ENCODE measurements at places on chromosomes 3 and 15.

GRCh38 chr15:88341006-88341405 lies 84.5 kb upstream of the NTRK3 start:
- no peak overlapping the region for H3K4me3 ChIP-seq
- no peaks in the 10 kb centered on the region for H3K27me3 ChIP-seq
- no peaks in the 10 kb centered on the region for H3K4me1 ChIP-seq
- no peak overlapping the region for H3K27ac ChIP-seq

DNA sequence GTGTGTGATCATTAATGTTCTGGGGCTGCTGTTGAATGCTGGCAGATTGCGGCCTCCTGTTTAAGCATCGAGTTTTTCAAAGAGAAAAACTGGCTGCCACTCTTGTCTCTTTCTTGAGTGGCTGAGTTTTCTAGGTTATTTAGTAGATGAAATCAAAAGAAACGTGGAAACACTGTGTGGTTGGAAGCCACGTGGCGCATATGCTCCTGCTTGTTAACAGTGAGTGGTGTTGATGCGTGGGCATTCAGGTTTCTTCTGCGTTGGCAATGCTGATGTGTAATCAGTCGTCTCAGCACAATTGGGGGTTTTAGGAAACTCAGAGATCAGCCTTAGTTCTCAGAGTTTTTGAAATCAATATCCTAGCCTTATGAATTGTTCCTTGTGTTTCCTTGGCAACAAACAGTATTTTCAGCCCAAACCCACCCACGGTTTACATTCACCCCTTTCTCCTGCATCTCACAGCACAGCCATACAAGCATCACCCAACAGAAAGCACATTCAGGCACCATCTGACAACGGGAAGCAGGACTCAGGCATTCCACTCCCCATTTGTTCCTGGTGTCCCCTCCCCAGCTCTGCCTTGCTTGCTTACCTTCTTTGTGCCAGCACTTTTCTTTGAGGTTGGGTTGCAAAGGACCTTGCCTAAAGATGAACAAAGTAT lies 74.7 kb downstream of the SEC22A start:
- DNase-seq, result no peak
- H3K4me1 ChIP-seq, result peaks cover 4% of the 10 kb centered on the region
- 0 out of 3 replicates have a peak, but pooled peaks cover 5% of the 10 kb centered on the region for H3K36me3 ChIP-seq
- no peak overlapping the region for H3K4me3 ChIP-seq

GRCh38 chr3:101414121-101414520 lies 93.7 kb upstream of the IMPG2 start:
- H3K27ac ChIP-seq, result no peak overlapping the region
- no peaks in the 10 kb centered on the region for H3K27me3 ChIP-seq
- H3K4me3 ChIP-seq, result no peak overlapping the region
- no peak for DNase-seq
- no peaks in the 10 kb centered on the region for H3K4me1 ChIP-seq

GRCh38 chr15:87118435-87118834 lies 1038.8 kb downstream of the AGBL1 start:
- no peaks in the 10 kb centered on the region for H3K36me3 ChIP-seq
- no peaks in the 10 kb centered on the region for H3K27me3 ChIP-seq
- H3K4me1 ChIP-seq, result no peaks in the 10 kb centered on the region
- no peak for DNase-seq
- H3K27ac ChIP-seq, result no peak overlapping the region

DNA sequence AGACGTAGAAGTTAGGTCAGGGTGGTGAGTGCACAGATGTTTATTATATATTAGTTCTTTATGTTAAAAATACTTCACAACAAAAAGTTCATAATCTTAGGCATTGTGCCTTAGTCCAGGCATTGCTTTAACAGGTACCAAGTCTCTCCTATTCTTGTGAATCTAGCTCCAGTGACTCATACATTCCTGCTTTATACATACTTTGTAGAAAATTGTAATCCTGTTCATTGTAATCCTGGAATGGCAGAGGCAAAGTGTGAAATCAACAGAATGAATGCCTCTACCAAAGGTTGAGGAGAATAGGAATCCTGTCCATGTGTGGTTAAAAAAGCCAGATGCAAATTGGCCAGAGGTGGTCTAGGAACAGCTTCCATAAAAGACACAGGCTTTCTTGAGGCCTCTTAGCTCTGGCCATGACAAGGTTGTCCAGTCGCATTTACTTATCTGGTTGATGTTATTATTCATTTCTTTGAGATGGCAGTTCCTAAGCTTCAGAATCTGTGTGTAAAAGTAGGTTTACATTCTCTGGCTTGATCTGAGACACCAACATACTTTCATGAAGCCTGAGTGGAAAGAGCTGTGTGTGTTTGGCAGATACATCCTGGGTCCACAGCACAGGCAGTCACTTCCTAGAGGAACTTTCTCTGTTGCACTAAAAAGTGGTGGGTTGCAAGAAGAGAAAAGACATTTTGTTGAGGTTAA lies 109.0 kb downstream of the CDIN1 start:
- H3K27ac ChIP-seq, result no peak overlapping the region
- no peaks in the 10 kb centered on the region for H3K27me3 ChIP-seq
- no peaks in the 10 kb centered on the region for H3K4me1 ChIP-seq
- H3K36me3 ChIP-seq, result peaks cover 1% of the 10 kb centered on the region
- no peak overlapping the region for H3K4me3 ChIP-seq

DNA sequence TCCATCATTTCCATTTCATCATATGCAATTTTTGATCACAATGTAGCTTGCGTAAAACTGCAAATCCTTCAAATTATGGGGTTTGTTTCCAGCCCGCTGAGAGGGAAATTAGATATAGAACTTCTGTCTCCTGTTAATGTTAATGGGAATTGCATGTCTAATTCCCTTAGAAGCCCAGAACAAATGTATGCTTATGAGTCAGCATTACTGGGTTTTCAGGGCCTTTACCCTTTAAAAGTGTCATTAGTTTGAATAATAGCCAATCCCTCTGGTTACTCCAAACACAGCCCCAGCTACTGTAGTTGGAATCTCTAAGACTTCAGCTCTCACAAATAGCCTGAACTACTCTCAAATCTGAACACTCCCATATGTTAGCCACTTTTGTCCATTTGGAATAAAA lies 439.4 kb downstream of the C3orf38 start:
- H3K4me1 ChIP-seq, result no peaks in the 10 kb centered on the region
- no peak overlapping the region for H3K4me3 ChIP-seq

GRCh38 chr15:71333839-71334238 lies 218.6 kb downstream of the THSD4 start:
- no peak overlapping the region for H3K27ac ChIP-seq
- no peak for DNase-seq
- 0 out of 3 replicates have a peak, but pooled peaks cover 5% of the 10 kb centered on the region for H3K27me3 ChIP-seq
- no peaks in the 10 kb centered on the region for H3K36me3 ChIP-seq
- H3K4me3 ChIP-seq, result no peak overlapping the region

DNA sequence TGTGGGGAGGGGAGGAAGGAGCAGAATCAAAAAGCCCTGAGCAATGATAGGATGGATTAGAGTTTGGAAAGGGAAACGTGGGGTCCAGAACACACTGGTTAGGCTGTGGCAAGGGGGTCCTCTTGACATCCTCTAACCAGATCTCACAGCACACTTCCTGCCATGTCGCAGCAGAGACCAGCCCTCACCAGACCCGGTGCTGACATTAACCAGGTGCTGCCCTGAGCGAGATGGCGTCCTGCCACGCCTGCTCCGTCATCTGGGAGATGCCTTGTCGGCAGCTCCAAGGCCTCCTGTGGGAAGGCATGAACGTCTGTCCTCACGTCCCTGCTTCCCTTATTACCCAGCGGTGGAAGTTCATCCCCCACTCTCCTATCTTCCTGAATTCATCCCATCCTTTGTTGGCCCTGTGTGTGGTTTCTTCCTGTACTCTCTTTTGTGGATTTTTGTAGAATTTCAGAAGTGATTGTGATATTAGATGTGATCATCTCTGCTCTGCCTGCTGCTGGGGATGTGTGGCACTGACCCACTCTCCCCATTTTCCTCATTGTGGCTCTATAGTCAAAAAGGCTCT lies 29.4 kb upstream of the MYZAP start:
- 0 out of 3 replicates have a peak, but pooled peaks cover 4% of the 10 kb centered on the region for H3K27me3 ChIP-seq
- H3K4me1 ChIP-seq, result peaks cover 11% of the 10 kb centered on the region
- no peak overlapping the region for H3K4me3 ChIP-seq
- DNase-seq, result no peak
- no peak overlapping the region for H3K27ac ChIP-seq

DNA sequence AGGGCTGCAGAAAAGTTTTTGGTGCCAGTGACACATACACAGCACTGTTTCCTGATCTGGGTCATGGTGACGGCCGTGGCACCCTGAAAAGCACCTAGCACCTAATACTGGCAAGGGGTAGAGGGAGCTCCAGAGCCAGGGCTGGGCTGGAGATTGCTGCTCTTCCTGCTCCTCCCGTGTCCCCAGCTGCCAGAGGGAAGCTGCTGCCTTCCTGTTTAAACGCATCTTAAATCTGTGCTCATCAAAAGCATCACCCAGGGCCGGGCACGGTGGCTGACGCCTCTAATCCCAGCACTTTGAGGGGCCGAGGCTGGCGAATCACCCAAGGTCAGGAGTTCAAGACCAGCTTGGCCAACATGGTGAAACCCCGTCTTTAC lies 156.7 kb upstream of the MEF2A start:
- peak; percentile 66 for DNase-seq
- H3K4me3 ChIP-seq, result peak overlapping the region; percentile 40
- no peak overlapping the region for H3K27ac ChIP-seq
- peaks cover 40% of the 10 kb centered on the region for H3K4me1 ChIP-seq

GRCh38 chr3:38327335-38328009 lies 19.1 kb upstream of the XYLB start:
- no peak overlapping the region for H3K4me3 ChIP-seq
- no peaks in the 10 kb centered on the region for H3K36me3 ChIP-seq
- H3K27me3 ChIP-seq, result no peaks in the 10 kb centered on the region
- DNase-seq, result no peak
- peaks cover 12% of the 10 kb centered on the region for H3K4me1 ChIP-seq
- H3K27ac ChIP-seq, result no peak overlapping the region

- no peaks in the 10 kb centered on the region for H3K27me3 ChIP-seq
- no peak for DNase-seq
- no peaks in the 10 kb centered on the region for H3K4me1 ChIP-seq
- no peak overlapping the region for H3K27ac ChIP-seq
- no peak overlapping the region for H3K4me3 ChIP-seq
These were observed 293.1 kb downstream of the SUCLG2 start for GRCh38 chr3:67361323-67361722.

GRCh38 chr15:101431301-101431700 lies 58.2 kb downstream of the PCSK6 start:
- H3K4me3 ChIP-seq, result no peak overlapping the region
- H3K27me3 ChIP-seq, result no peaks in the 10 kb centered on the region
- peaks cover 36% of the 10 kb centered on the region for H3K4me1 ChIP-seq
- H3K27ac ChIP-seq, result no peak overlapping the region
- H3K36me3 ChIP-seq, result peaks cover 89% of the 10 kb centered on the region

DNA sequence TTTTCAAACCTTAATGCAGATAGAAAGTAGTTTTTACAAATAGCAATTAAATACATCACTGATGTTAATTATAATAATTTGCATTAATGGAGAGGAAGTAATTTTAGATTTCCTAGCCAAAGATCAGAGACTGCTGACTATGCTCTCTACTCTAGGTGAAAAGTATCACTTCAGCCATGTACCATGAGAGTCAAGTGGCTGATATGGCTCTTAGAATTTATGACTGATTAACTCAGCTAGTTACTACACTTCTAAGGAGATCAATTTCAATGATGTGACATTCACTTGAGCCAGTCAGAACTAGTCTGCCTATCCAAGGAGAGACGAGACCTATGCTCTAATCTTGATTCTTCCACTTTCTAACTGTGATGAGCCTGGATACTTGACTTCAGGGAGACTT lies 405.7 kb upstream of the RORA start:
- no peaks in the 10 kb centered on the region for H3K4me1 ChIP-seq
- H3K27ac ChIP-seq, result no peak overlapping the region
- H3K36me3 ChIP-seq, result no peaks in the 10 kb centered on the region
- DNase-seq, result no peak

DNA sequence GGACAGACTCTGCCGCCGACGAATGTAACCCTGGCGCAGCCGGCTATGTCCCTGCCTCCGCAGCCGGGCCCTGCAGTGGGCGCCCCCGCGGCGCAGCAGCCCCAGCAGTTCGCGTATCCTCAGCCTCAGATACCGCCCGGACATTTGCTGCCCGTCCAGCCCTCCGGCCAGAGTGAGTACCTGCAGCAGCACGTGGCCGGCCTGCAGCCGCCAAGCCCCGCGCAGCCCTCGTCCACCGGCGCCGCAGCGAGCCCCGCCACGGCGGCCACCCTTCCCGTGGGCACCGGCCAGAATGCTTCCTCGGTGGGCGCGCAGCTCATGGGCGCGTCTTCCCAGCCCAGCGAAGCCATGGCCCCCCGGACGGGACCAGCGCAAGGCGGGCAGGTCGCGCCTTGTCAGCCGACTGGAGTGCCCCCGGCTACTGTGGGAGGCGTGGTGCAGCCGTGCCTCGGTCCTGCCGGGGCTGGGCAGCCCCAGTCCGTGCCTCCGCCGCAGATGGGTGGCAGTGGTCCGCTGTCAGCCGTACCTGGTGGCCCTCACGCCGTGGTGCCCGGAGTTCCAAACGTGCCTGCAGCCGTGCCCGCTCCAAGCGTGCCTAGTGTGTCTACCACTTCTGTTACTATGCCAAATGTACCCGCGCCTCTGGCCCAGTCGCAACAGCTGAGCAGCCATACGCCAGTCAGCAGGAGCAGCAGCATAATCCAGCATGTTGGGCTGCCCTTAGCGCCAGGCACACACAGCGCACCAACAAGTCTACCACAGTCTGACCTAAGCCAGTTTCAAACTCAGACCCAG lies 2.4 kb downstream of the TSC22D2 start:
- H3K4me3 ChIP-seq, result peak overlapping the region; percentile 89
- 0 out of 2 replicates have a peak, but pooled peaks cover 1% of the 10 kb centered on the region for H3K36me3 ChIP-seq
- DNase-seq, result no peak

DNA sequence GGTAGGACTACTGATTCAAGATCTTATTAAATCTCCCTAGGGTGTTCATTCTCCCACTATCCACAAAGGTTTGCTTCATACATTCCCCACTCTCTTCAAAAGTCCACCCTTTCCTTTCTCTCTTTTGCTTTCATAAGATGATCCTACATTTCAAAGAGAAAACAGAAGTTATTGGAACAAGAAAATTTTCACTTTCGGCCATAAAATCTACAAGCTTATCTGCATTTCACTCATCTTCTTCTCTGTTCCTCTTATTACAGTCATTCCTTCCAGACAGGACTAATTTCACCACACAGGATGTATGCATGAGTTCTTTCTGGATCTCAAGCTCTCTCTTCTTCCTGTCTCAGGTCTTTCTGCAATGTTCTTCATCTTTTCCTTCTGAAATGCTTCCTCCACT lies 238.7 kb downstream of the ISL2 start:
- H3K4me1 ChIP-seq, result peaks cover 32% of the 10 kb centered on the region
- no peaks in the 10 kb centered on the region for H3K27me3 ChIP-seq
- no peaks in the 10 kb centered on the region for H3K36me3 ChIP-seq
- H3K27ac ChIP-seq, result no peak overlapping the region

DNA sequence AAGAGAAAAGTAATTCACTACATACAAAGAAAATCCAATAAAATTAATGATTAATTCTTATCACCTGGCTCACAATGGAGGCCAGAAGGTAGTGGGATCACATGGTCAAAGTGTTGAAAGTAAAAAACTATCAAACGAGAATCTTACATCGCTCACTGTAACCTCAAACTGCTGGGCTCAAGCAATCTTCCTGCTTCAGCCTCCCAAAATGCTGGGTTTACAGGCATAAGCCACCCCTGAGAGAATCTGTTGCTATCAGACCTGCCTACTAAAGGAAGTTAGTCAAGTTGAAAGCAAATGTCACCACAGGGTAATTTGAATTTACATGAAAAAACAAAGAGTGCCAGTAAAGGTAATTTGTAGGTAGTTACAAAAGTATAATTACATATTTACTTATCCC lies 103.3 kb downstream of the PCCB start:
- H3K36me3 ChIP-seq, result peaks cover 16% of the 10 kb centered on the region
- no peaks in the 10 kb centered on the region for H3K27me3 ChIP-seq
- H3K27ac ChIP-seq, result no peak overlapping the region
- H3K4me3 ChIP-seq, result no peak overlapping the region
- H3K4me1 ChIP-seq, result no peaks in the 10 kb centered on the region
